Melanocyte of skin (primary cell): ENCODE measurements at places on chromosomes 16 and 17. TPM values are rescaled to one million over a fixed set of nuclear protein-coding genes. Genes with fewer than 3 reads are reported as not detected.

The HSD17B2 gene
- total RNA-seq = 0.15 TPM in 1 of 2 replicates, not detected in the other

The FZD2 gene
- 2.9 and 3.3 TPM in 2 replicates for total RNA-seq

The GRAP gene
- 0.46 TPM in 1 of 2 replicates, not detected in the other for total RNA-seq

The TMC7 gene
- 0.31 and 0.67 TPM in 2 replicates for total RNA-seq

The EMP2 gene
- total RNA-seq = 62.3 and 63.9 TPM in 2 replicates
